Activated gamma-delta T cell (primary cell): ENCODE measurements at places on chromosomes 1 and 21.

- no peak for DNase-seq
These were observed 5.3 kb downstream of the TIE1 start for GRCh38 chr1:43305926-43306687.

DNA sequence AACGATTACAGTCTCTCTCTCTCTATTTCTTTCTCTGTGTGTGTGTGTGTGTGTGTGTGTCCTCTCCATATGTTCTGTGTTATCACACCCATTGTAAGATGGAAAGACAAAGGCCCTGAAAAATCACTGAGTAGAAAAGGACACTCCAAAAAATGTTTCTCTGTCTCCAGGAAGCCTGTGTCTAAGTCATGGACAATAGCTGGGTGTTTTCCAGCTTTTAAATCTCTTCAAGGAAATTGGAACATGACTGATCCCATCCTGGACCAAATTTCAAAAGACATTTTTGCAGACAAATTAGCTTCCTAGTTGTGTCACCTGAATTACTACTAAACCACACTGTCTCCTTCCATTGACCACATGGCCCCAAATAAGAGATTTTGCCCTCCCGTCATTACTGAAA lies 31.0 kb upstream of the LMX1A start:
- no peak for DNase-seq

DNA sequence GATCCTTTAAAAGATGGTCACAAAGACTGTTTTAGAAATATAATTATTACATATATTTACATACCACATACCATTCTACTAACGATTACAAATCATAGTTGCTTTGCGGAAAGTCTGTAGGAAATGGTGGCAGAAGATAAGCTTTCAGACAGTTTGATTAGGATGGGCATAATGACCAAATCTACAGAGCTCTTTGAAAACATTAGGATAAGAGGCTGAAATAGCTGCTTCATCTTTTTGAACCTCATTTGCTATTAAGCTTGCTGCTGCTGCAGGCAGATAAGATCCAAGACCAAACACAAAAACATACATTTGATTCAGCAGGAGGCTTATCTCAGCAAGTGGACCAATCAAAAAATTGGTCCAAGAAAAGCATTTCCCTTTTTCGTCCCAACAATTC lies 47.1 kb downstream of the DDAH1 start:
- DNase-seq: no peak

GRCh38 chr1:44592208-44593145 lies 81.8 kb downstream of the TMEM53 start:
- no peak for DNase-seq

DNA sequence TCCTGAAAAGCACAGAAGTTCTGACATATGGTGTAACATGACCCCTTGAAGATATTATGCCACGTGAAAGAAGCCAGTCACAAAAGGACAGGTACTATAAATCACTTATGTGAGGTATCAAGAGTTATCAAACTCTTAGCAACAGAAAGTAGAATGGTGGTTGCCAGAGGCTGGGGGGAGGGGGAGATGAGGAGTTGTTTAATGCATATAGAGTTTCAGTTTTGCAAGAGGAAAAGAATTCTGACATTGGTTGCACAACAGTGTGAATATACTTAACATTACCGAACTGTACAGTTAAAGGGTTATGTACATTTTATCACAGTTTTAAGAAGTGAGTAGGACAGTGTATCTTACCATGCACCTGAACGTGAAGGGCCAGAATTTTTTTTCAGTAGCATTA lies 80.0 kb downstream of the USP25 start:
- no peak for DNase-seq
